T-cell (primary cell): ENCODE measurements at places on chromosomes 7 and 10.

DNA sequence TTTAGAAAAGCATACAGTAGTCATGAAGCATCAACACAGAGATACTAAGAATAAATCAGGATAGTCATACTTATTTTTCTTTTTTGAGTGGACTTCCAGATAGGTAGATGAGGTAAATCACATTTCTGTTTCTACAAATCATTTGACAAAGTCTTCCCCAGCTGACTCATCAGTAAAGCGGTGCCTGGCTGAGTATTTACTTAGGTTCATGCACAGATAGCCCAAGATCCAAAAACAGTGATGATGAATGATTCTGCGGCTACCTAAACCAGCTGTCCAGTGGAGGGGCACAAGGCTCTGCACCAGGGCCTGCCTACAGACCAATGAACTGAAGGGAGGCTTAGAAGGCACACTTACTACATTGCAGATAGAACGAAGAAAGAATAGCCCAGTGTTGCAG lies 113.1 kb downstream of the PARP12 start:
- DNase-seq, result no peak

- no peak for DNase-seq
These were observed 64.3 kb downstream of the FAM171A1 start for GRCh38 chr10:15306735-15307280.

GRCh38 chr7:71652510-71652909 lies 520.6 kb downstream of the GALNT17 start:
- DNase-seq, result no peak

- DNase-seq, result no peak
These were observed 127.4 kb upstream of the AGR3 start for GRCh38 chr7:17009007-17009719.

DNA sequence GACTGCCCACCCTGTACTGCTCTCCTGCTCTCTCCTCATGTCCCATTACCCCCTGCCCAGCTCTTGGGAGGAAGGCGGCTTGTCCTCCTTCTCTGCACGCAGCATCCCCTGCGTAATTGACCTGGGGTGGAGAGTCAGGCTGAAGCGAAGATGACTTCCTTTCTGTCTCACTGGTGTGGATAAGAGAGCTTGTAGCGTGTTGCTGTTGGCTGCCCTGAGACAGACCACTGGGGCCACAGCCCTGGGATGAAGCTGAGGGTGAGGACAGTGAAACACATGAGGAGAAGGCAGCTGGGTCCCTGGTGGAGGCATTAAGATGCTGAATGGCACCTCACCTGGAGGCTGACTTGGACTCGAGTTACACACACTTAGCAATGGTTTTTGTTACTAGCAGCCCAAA lies 310.3 kb upstream of the ZNF32 start:
- no peak for DNase-seq

GRCh38 chr10:104711302-104711721 lies 70.2 kb downstream of the SORCS3 start:
- no peak for DNase-seq
